ENCODE measurements at places on chromosomes 3 and 15.

DNA sequence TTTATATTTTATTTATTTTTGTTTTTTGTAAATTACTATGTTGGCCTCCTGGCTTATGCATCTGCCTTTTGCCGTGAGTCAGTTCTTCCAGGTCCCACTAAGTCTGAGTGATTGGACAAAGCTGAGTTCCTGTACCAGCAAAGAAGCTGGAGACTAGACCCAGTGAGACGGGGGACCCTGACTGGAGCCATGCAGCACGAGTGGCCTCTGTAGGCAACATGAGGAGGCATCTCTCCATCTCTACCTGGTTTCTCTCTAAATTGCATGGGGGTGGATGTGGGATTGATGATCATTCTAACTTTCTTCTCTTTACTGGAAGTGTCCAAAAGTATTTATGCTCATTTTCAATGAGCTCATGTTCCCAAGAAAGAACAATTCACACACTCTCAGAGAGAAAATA, 155.3 kb upstream of the MRPL3 start:
- DNase-seq, result no peak

GRCh38 chr15:98381446-98381845, 266.9 kb upstream of the IGF1R start:
- no peak for DNase-seq

GRCh38 chr3:39021029-39021428, 30.7 kb downstream of the SCN11A start:
- no peak for DNase-seq

GRCh38 chr3:50164984-50165909, 10.1 kb downstream of the SEMA3F start:
- DNase-seq, result no peak

GRCh38 chr3:109853077-109853731, 515.9 kb upstream of the DPPA4 start:
- DNase-seq, result no peak

- DNase-seq, result no peak
Measured at GRCh38 chr3:123113889-123114450, 47.1 kb downstream of the PDIA5 start.

DNA sequence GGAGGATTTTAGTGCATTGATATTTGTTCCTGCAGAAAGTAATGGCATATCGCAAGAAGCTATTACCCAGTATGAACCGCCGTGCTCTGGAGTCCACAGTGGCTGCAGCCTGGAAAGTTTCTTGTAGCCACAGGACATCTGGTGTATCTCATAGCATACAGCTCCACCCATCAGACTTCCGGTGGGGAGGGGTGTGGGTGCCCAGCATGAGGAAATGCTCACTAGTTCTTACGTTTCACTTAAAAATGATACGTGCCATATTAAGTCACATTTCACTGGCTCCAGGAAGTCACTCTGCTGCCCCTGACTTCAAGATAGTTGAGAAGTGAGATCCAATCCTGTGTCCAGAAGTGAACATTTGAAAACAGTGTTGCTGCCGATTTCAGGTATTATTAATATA, 990.4 kb downstream of the GBE1 start:
- DNase-seq, result no peak

DNA sequence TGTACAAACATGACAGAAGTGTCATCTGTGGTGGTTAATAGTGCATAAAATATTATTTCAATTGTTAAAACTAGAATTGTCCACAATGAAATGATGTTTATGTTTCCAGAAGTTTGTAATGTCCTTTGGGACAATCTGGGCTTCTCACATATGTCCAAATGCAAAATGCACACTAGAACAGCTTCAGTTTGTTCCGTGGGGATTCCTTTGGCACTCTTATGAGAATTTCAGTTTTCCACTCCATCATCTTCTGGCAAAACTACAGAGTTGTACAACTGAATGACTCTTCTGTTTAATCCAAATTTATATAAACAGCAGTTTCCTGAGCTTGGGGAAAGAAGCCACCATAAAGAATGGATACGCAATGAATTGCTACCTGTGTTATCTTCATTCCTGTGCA, 2.0 kb upstream of the OR5H6 start:
- DNase-seq, result no peak

DNA sequence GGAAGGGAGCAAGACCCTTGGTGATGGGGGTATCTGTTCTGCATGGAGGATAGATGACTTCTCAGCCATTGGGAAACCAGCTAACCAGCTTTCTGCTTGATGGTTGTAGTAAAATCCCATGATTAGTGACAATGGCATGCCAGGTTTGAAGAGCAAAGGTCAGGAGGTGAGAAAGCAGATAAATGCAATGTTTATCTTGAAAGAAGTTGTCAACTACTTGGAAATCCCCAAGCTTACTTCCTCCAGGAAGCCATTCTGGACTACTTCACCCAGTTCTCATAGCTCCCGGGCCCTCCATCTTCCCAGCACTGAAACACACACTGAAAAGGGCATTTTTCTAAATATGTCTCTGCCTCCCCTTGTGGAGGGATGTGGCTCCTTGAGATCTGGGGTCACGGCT, 51.3 kb downstream of the SMAD3 start:
- DNase-seq, result no peak

- DNase-seq, result no peak
Measured at GRCh38 chr15:50247819-50248655, 17.5 kb downstream of the HDC start.

GRCh38 chr3:189690237-189690636, 59.0 kb downstream of the TP63 start:
- no peak for DNase-seq

- DNase-seq, result no peak
Measured at GRCh38 chr3:31636694-31637442, 104.1 kb downstream of the STT3B start.

DNA sequence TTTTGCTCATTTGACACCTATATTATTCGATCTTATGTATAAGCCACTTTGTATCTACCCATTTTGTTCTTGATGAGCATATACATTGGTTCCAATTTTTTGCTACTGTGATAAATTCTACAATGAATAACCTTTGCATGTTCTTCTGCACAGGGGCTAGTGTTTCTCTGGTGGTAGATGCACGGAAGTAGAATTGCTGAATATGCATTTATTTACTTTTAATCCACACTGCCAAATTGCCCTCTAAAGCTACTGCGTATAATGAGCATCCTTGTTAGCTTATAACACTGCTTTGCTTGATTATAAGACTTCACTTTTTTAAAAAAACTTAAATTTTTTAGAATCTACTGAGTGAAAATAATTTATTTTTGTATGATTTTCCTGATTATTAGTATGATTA, 84.2 kb upstream of the PIAS1 start:
- no peak for DNase-seq

DNA sequence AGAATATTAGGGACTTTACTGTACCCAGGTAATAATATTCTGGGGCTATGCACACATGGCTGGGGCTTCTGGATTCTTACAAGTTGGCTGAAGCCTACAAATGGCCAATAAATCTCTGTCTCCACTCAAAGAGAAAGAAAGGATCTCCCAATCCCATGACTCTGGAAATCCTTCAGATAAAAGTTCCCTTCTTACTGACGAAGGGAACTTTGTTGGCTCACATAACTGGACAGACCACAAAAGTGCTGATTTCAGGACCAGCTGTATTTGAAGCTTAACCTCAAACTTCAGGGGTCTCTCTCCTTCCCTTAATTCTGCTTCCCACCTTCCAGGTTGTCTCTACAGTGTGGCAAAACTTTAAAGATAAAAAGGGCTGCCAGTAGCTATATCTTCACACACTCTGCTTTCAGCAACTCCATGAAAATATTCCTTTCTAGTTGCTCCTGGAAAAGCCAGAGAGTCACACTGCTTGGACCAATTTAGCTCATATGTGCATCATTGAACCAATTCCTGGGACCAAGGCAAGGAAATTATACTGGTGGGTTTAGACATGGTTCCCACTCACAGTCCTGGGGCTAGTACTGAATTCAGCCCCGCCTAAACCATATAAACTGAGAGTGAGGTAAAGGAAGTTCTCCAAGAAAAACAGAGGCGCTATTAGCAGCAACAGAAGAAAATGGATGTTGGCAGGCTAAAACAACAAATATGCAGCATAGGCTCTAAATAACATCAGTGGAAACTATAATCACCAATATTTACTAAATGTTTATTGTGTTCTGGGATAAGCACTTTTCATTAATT, 290.0 kb upstream of the GADL1 start:
- no peak for DNase-seq

GRCh38 chr15:86317384-86317740, 237.7 kb downstream of the AGBL1 start:
- DNase-seq, result no peak

DNA sequence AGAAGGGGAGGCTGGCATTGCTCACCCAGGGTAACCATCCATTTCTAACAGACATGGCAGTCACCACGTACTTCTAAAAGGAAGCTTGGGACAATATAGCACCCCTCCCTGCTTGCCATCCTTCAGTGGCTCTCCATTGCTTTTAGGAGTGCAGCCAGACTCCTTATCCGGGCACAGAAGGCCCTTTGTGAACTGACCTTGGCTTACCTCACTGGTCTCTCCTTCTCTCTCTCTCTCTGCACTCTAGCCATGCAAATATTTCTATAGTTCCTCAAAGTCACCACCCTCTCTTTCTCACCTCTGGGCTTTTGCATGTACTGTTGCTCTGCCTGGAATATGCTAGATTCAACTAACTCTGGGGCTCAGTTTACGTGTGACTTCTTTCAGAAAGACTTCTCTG, 301.1 kb downstream of the SHQ1 start:
- DNase-seq, result no peak

- no peak for DNase-seq
Measured at GRCh38 chr3:141723255-141723654, 14.8 kb upstream of the RNF7 start.
